ENCODE measurements at places on chromosomes 6 and 20. TPM values are rescaled to one million over a fixed set of nuclear protein-coding genes. Genes with fewer than 3 reads are reported as not detected.

MYLK4 gene
- total RNA-seq, result 0.64 TPM

OR2H1 gene
- not detected for total RNA-seq

DNA sequence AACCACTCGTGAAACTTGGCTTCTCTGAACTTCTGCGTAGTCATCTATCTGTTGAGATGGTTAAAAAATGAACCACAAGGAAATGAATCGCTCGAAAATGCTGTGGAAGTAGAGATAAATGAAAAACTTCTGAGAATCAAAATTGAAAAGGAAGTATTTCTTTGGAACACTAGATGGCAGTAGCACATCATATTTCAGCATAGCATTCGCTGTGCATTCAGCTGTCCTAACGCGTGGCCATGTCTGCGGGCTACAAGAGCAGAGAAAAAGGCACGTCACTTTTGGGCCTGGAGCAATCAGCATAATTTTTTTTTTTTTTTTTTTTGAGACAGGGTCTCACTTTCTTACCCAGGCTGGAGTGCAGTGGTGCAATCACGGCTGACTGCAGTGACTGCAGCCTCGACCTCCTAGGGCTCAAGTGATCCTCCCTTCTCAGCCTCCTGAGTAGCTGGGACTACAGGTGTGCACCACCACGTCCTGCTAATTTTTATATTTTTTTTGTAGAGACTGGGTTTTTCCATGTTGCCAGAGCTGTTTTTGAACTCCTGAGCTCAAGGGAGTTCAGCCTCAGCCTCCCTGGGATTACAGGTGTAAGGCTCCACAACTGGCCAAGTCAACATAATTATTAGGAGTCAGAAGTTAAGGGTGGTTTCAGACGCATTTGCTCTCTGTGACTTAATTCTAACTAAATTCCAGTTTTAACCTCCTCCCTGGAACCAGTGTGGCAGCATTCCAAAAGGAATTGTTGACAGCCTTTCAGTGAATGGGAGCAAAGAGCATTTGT lies 8.8 kb upstream of the PERP start:
- DNase-seq, result peak; percentile 72

KCNS1 gene
- 1.3 TPM for total RNA-seq

GRCh38 chr6:128667339-128667858 lies 147.0 kb upstream of the PTPRK start:
- DNase-seq, result no peak

- DNase-seq, result peak; percentile 9
These were observed 14.3 kb upstream of the FAM135A start for GRCh38 chr6:70398783-70399728.

DNA sequence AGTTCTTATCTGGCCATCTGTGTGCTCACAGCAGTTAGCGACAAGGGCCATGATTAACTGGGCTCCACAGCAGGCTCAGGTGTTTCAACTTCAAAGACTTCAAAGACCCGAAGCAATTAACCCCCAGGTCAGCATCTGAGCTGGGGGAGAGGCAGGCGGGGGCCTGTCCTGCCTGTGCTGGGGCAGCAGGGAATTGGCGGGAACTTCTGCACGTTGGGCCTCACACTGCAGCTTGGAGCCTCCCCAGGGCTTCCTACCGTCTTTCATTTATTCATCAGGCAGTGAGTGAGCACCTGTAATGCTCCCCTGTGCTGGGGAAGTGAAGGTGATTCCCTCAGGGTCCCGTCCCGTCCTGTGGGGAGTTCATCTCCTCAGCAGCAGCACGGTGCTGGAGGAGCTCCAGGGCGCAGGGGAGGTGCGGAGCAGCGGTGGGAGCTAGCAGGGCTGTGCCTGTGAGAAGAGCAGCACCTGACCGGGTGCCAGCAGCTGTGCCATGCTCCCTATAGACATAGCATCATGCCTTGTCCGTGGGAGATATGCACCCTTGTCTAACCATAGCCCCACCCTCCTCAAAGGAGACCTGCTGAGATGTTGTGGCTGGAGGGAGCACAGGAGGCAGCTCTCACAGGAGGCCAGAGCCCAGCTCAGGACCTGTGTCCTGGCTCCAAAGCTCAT lies 51.8 kb upstream of the FRMD1 start:
- no peak for DNase-seq

DNA sequence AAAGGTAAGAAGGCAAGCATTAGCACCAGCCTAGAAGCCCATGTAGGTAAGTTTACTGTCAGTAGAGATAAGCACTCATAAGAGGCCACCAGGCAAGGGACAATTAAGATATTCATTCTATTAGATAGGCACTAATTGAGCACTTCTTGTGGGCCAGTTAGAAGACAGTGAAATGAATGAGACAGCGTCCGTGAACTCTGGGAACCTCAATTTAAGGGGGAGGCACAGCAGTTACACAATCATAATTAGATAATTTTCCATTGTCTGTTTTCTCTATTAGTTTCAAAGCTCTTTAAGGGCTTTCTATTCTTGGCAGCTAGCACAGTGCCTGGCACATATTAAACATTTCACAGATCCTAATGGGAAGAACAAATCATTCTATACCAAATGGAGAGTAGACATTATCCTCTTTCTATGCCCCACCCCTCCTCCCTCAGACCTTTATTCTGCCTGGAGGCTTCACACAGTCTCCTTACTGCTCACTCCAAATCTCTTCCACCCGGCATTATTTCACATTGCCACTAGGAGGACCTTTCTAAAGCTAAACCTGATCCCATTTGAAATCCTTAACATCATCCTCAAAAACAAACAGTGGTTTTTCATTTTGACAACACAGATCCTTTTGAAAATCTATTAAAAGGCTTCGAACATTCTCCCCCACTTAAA lies 529.6 kb downstream of the ADGRB3 start:
- no peak for DNase-seq

TPD52L1 gene
- 9.7 TPM for total RNA-seq

DNA sequence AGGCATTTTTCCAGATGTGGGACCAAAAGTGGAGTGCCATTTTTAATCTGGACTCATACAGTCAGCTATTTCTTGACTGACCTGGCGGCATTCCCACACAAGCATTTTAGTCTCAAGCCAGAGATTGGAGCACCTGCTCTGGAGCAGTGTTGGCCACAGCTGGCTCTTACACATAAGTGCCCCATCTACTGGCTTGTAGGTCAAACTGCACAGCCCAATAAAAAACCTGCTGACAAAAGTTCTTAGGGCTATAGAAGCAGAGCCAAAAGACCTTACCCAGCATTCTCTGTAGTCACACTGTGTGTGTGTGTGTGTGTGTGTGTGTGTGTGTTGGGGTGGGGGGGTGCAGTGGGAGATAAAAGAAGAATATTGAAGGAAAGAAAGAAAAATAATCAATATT lies 38.6 kb upstream of the SENP6 start:
- peak; percentile 38 for DNase-seq

GRCh38 chr20:32368925-32369324 lies 10.8 kb downstream of the ASXL1 start:
- peak; percentile 38 for DNase-seq

DNA sequence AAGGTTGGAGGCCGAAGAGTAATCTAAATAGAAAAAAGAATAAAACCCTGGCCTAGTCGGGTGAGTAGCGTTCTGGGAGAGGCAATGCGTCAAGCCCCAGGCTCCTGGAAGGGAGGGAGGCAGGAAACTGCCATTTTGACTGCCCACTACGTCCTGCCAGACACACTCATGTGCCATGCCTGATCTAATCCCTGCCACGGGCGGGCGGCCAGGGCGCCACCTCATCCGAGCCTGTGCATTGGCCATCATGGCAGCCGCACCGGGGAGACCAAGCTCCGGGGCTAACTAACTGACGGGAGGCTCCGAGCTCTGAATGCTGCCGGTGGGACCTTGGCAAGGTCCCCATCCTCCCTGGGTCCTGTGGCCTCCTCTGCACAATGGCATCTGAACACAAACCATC lies 68.8 kb downstream of the INSM1 start:
- DNase-seq, result no peak

GRCh38 chr6:31620586-31621319 lies at the start of gene PRRC2A:
Gene PRRC2A, plus strand, starts transcription at chr6:31620715. Its CDS starts 2,075 bp downstream, at chr6:31622790.
- DNase-seq, result no peak

- no peak for DNase-seq
These were observed 211.3 kb downstream of the ZNF217 start for GRCh38 chr20:53382263-53382844.

GRCh38 chr20:11112832-11113231 lies 439.0 kb upstream of the JAG1 start:
- no peak for DNase-seq

DNA sequence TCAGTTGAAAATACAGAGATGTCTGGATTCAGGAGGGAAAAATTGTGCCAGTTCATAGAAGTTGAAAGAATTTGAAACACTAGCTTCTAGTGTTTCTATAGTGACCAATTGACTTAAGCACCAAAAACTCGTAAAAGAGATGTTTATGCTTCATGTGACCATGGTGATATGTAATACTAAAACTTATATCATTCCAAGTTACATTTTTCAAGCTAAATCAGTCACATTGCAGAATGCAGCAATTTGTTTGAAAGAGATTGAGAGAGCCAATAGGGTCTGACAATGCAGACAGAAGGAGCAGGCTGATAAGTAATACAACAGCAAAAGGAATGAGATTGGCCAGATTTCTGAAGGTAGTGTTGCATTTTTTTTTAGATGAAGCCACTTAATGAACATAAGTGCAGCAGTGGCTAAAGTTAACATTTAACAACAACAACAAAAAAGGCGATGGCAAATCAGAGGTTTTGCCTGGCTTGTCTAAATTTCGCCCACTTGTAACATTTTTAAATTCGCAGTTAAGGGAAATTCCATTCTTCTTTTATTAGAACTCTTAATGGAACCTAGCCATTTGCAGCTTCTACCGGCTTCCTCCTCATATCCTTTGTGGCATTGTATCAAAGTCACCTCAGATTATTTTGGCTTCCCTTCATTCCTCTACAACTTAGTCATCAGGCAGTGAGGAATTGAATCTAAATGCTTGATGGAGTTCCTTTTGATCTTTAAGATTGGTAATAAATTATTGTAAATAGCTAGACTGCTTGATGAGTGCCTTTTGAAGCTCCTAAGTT lies 484.0 kb upstream of the SOX4 start:
- DNase-seq, result peak; percentile 70

IP6K3 gene
- 2.6 TPM for total RNA-seq

- DNase-seq, result no peak
These were observed 12.4 kb upstream of the ARMC12 start for GRCh38 chr6:35724471-35724870.

BANF2 gene
- total RNA-seq, result not detected

CST9L gene
- not detected for total RNA-seq

DNA sequence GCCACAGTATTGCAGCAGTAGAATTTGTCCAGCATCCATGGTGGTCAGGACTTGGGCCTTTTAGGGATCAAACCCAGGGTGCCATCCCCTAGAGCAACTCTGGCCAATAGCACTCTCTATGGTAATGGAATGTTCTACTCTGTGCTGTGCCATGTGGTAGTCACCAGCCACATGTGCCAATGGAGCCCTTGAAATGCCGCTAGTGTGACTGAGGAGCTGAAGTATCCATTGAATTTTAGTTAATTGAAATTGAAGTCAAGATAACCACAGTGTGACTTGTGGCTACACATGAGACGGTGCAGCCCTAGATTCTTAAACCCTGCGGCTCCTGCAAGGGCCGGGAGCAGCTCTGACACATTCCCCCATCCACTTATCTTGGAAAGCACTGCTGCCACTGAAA lies 54.6 kb downstream of the SLC2A10 start:
- no peak for DNase-seq

DNA sequence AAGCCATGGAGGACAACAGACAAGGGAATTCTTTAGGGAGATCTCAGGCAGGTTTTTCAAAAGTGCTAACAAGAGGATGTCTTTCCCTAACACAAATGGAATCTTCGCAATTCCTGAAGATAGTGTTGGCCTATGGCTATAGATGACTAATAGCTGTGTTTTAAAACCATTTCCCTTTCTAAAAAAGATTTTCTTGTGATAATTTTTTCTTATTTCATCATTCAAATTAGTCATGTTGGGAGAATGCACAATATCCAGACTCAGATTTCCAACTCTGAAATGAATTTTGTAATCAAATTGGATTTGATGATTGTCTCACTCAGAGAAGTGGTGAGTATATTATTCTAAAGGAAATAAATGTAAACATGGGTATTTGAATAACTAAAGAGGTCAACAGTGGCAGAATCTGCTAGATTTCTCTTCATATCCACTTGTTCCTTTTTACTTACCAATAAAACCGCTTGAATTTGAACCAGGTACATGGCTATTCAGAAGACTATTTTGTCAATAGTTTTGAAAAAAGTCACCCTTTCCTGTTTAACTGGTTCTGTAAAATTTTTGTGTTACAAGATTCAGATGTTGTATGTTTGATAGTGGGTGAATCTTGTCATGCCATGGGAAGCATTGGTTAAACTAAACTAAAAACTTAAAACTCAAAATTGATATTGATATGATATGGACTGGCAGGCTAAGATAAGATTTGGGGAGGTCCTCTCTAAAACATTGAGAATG lies 1223.7 kb upstream of the EYS start:
- peak; percentile 46 for DNase-seq

SLC35D3 gene
- not detected for total RNA-seq

GRCh38 chr6:76984572-76984971 lies 478.7 kb downstream of the HTR1B start:
- no peak for DNase-seq

IPCEF1 gene
- total RNA-seq, result 0.32 TPM

DNA sequence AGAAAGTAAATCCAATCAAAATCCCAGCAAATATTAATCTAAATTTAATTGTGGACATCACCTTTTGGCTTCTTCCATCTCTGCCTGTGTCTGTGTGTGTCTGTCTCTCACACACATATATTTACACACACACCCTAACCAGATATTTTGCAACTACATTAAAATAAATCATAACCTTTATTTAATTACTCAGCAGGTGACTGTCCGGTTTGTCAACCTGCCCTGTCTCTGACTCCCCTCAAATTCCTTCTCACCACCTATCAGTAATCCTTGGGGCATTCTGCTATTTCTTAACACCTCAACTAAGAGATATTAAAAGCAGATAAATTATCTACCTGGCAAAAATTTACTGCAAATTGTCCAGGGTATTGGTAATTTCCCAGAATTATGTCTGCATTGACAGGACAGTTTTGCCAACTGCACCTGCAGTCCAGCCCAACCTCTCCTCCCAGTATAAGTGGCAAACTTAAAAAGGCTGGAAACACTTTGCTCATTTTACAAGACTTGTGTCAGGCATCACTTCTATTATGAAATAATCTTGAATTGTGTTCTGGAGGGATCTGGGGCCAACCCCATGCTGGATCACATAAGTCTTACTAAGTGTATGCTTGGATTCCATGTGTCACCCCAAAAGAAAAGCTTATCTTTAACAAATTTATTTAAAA lies 216.1 kb downstream of the GMDS start:
- DNase-seq, result no peak

CST11 gene
- not detected for total RNA-seq

DNA sequence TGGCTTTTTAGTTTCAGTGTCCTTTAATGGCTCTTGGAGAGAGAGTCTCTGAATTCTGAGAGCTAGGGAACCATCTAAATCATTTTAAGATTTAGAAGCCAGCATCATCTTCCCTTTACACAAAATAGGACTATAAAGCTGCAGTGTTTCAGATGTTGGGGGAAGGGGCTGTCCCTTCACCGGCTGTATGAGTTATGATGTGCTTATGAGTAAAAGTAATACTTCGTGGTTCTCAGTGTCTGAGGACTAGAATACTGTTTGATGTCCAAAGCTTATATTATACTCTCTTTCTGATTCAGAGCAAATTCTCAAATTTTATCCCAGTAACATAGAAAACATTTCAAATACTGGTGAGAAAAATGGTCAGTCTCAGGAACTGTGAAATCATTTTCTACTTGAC lies 63.5 kb upstream of the FAM8A1 start:
- no peak for DNase-seq

CLVS2 gene
- not detected for total RNA-seq

- DNase-seq, result no peak
These were observed 241.9 kb downstream of the ADGB start for GRCh38 chr6:146840641-146841040.

Data from fibroblast of villous mesenchyme (primary cell).